ENCODE measurements at places on chromosomes 6 and 20. TPM values are rescaled to one million over a fixed set of nuclear protein-coding genes. Genes with fewer than 3 reads are reported as not detected.

GRCh38 chr6:10071631-10072220, 343.1 kb downstream of the TFAP2A start:
- no peak for DNase-seq

Gene MEI4
- not detected for total RNA-seq

DNA sequence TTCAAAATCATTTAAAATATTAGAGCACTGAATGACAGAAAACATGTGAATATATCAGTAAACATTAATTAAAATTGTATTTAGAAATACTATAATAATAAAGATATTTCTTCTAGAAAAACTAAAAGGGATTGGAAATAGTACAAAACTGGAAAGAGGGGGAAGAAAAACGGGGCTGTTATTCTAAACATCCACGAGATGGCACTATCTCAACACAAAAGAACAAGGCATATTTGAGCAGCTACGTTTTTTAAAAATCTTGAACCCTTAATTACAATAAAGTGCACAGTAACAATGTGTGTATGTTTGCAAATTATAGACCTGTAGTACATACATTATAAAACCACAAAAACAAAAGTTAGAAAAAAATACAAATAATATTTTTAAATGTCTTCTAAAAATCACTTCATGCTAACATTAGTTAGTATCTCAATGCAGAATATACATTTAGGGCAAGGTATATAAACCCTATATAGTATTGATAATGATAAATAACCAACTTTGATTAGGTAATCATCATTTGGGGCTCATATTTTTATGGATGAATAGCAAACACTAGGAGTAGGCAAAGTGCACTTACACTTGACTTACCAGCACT, 42.5 kb upstream of the PNISR start:
- peak; percentile 36 for DNase-seq

GRCh38 chr6:91498576-91498975, 911.7 kb upstream of the MAP3K7 start:
- no peak for DNase-seq

Gene MAP7
- 1.3 TPM for total RNA-seq

Gene ECT2L
- not detected for total RNA-seq

Gene FOXA2
- not detected for total RNA-seq

GRCh38 chr6:111417946-111418345, 65.1 kb downstream of the REV3L start:
- no peak for DNase-seq

Gene BPIFB4
- total RNA-seq = not detected

Gene CCM2L
- not detected for total RNA-seq

Gene TEAD3
- total RNA-seq = 23.7 TPM

GRCh38 chr6:107543088-107543487, 53.2 kb downstream of the SOBP start:
- no peak for DNase-seq

- no peak for DNase-seq
These were observed 424.8 kb downstream of the QKI start for GRCh38 chr6:163839296-163839695.

- no peak for DNase-seq
These were observed 370.0 kb upstream of the SULF2 start for GRCh38 chr20:48155268-48155667.

DNA sequence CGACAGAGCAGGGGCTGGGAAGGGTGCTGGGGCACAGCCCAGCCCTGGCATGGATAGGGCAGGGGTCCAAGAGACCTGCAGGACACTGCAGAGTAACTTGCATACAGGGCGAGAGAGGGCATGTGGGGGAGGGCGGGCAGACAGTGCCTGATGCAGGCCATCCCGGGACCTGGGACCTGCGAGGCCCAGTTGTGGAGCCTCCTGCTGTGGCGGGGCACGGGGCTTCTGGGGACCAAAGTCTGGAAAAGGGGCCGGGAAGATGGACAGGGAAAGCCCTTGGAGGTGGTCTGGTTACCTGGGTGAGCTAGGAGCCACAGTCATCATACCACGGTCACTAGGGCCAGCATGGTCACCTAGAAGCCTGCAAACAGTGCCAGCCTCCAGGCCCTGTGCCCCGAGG, 412 bp upstream of the TUBB1 start:
- DNase-seq = no peak

Gene TBC1D32
- total RNA-seq = 21.2 TPM
